ENCODE measurements at places on chromosomes 13 and 19.

GRCh38 chr19:51702103-51702824 is 9.1 kb downstream of the SPACA6 start:
- no peak for DNase-seq

- peak; percentile 93 for DNase-seq
These were observed at the start of gene ZNF285 for GRCh38 chr19:44401139-44402115. ZNF285 (minus strand) TSS chr19:44401608; CDS start chr19:44397213, 4,395 bp downstream.

GRCh38 chr13:37657134-37657533 is 58.6 kb upstream of the POSTN start:
- DNase-seq = peak; percentile 31

DNA sequence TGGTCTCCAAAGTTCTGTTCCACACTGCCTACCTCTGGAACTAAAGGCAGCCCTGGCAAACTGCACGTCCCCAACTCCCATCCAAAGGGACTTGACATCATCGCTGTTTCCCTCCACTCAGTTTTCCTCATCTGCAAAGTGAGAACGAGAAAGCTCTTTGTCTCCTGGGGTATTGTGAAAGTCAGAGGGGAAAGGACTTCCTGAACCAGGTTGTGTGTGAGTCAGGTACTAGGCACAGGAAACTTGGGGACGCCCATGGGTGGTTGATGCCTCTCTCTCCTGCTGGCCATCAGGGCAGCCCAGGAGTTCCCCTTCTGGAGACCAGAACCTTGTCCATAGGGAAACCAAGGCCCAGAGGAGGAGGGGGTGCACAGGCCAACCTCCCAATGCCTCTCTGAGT is 4.7 kb downstream of the CRLF1 start:
- DNase-seq = no peak

GRCh38 chr19:16382775-16383543 is 58.3 kb downstream of the KLF2 start:
- peak; percentile 82 for DNase-seq

DNA sequence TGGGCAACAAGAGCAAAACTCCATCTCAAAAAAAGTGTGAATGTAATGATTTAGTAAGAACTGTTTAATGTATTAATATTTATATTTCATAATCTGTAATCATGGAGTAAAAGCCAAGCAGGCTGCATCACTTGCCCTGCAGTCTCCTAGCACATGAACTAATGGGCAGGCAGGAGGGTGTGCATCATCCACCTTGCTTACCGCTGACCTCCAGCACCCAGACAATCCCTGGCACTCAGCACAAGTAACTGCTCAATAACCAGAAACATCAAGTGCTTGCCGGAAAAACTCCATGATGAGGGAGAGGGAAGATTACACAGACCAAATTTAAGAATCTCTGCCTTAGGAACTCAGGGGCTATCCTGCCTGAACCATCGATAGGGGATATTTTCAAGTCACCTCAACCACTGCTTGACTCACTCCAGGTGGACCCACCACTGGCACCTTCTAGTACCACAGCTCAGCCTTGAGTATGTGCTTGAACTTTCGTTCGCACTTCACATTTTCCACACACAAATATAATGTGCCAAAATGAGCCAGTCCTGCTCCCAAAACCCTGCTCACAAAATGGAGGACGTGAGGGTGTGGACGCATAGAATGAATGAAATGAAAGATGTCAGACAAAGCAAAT is 18.6 kb downstream of the BRD4 start:
- no peak for DNase-seq

DNA sequence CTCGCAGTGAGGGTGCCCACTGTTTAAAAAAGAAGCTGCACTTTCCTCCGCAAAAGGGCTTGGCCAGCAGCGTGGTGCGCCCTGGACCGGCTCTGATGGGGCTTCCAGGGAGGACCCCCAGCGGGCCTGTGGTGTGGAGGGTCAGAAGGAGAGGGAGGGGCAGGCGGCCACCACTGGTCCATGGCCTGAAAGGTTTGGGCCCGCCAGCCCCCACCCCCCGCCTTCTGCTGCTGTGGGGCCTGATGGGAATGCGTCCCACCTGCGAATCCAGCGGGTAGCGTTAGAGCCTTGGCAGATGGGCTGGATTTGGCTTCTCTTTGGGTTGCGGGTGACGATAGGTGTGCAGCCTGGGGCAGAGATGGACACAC is 34.7 kb downstream of the TMEM255B start:
- no peak for DNase-seq

DNA sequence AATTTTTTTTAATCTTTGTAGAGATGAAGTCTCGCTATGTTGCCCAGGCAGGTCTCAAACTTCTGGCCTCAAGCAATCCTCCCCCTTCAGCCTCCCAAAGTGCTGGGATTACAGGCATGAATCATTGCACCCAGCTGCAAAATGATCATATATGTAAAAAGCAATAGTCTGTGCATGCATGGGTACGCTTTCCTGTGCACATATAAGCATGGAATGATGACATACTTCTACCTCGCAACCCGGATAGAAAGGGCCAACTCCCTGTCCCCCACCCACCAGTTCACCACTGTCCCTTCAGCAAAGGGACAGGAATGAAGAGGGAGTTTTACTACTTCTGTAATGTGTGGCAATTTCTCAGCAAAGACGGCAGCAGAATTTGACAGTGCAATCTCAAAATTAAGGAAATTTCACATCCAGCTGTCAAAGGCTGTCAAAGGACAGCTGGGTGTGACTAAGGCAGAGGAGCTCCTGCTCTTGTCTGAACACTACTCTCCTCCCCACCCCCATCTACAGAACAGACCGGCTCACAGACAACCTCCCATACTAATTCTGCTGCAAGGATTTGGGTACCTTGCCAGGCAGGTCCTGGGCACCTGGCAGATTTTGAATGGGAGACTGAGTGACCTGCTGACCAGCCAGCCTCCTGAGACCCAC is 95.6 kb downstream of the TSHZ3 start:
- no peak for DNase-seq

GRCh38 chr19:18289471-18290301 is 8.3 kb upstream of the JUND start:
- DNase-seq = no peak

DNA sequence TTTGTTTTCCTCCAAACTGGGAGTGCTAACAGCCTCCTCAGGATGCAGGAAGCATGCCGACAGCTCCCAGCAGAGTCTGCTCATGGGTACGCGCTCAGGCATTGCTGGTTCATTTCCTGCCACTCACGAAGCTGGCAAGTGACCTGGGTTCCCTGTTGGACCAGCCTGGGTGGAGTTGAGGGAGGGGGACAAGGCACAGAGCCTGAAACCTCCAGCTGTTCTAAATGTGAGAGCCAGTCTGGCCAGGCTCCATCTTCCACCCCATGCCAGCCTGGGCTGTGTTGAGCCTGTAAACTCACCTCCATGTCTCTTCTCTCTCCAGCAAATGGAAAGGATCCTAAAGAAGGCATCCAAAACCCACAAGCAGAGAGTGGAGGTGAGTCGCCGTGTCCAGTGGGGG is 5.0 kb downstream of the FAM32A start:
- DNase-seq = no peak

GRCh38 chr13:65990684-65991083 is 1239.5 kb downstream of the PCDH9 start:
- no peak for DNase-seq

GRCh38 chr13:84466461-84466860 is 584.2 kb upstream of the SLITRK1 start:
- DNase-seq = no peak

DNA sequence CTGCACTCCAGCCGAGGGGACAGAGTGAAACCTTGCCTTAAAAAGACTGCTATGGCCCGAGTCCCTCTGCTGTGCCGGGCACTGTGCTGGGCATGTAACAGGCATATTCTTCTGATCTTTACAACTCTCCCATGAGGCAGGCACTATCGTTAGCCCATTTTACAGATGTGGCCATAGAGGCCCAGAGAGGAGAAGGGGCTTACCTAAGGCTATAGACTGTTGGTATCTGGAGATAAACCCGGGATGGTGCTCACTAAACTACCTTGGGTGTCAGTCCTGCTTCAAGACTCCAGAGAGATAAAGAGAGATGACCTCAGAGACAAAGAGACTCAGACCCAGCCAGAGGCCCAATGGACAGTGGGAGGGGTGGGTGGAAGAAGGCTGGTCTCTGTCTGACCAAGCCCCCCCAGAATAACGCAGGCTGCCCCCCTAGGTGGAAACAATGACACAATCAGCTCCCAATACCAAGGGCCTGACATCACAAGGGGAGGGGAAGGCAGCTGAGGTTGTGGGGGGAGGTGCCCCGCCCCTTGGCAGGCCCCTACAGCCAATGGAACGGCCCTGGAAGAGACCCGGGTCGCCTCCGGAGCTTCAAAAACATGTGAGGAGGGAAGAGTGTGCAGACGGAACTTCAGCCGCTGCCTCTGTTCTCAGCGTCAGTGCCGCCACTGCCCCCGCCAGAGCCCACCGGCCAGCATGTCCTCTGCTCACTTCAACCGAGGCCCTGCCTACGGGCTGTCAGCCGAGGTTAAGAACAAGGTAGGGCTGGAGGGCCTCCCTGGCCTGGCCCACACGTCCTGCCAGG is at the start of gene CNN1:
CNN1 (plus strand) TSS at position 620 of the 805 bp plus-strand sequence; CDS start at position 697, 77 bp downstream.
- DNase-seq = peak; percentile 36

DNA sequence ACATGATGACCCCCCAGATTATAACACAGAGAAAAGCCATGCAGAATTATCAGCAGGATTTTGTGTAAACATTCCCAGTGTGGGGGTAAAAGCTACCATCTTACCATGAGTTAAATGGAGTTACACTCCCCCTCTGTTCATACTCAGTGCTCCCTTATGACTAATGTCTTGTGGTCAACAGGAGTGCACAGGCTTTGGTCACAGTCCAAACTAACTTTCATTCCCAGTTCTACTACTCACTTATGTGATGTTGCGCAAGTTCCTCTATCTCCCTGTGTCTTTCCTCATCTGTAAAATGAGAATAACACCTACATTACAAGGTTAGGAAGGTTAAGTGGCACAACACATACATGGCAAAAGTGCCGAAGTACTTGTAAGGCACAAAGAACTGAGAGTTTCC is 277.9 kb downstream of the RBM26 start:
- no peak for DNase-seq

DNA sequence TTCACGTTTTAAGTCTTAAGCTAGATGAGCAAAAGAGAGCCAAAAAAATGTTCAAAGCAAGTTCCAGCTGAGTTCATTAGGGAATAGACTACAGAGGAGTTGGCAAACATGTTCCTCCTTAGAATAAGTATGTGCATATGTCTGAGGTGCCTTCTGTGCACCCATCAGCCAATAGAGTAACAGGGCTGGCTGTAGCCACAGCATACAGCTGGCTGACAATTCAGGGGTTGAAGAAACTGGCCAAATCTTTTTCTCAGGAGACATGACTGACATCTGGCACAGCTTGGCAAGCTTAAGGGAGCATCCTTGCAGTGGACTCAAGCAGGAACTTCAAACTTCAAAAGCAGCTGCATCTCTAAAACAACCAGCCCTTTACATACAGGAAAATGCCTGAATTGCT is 414.8 kb upstream of the PCDH20 start:
- DNase-seq = no peak

DNA sequence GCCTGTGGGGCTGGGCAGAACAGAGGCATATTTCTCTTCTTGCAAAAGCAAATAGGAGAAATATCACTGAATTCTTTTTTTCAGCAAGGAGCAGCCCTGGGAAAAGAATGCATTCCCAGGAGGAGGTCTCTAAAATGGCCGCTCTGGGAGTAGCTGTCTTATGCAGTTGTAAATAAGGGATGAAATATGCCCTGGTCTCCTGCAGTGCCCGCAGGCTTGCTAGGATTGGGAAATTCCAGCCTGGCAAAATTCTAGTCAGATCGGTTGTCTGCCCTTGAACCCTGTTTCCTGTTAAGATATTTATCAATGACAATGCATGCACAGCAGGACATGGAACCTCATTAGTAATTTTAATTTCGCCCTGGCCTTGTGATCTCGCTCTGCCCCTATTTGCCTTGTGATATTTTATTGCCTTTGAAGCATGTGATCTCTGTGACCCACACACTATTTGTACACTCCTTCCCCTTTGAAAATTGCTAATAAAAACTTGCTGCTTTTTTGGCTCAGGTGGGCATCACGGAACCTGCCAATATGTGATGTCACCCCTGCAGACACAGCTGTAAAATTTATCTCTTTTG is 1993.2 kb downstream of the PCDH9 start:
- no peak for DNase-seq

DNA sequence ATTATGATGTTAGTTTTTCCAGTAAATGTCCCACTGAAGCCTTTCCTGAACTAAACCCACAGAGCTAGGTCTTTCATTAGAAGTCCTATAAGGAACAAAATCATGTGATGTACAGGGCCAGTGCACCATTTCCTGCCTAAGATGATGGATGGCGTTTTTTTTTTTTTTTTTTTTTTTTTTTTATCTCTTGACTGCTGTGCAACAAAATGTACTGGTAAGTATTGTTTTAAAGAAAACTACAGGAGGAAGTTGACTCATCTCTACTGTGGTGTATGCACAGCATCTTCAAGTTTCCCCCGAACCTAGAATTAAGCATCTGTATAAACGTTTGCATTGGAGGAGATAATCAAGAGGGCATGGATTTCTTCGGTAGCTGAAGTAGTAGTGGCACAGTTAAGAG is 197.5 kb downstream of the NBEA start:
- no peak for DNase-seq

- DNase-seq = no peak
These were observed 300.8 kb downstream of the EFNB2 start for GRCh38 chr13:106234636-106235035.
